ENCODE measurements at places on chromosomes 2 and 18.

DNA sequence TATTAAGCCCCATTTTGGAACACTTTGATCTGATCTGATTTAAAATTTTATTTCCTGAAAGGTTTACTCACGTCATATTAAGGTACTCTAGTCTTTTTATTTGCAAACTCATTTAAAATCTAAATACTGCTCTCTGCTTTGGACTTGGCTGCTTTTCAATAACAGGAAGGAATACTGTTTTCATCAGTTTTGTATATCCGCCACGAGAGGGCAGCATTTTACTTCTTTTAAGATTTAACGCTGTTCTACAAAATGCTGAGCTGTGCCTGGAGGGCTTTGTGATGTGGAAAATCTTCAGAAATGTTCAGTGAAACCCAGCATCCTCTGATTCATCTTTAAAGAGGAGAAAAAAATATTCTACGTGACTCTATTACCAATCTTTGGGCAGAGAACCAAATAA lies 37.5 kb upstream of the SLC38A11 start:
- peak; percentile 69 for DNase-seq

GRCh38 chr2:127149384-127149783 lies 42.4 kb upstream of the BIN1 start:
- DNase-seq: peak; percentile 66

DNA sequence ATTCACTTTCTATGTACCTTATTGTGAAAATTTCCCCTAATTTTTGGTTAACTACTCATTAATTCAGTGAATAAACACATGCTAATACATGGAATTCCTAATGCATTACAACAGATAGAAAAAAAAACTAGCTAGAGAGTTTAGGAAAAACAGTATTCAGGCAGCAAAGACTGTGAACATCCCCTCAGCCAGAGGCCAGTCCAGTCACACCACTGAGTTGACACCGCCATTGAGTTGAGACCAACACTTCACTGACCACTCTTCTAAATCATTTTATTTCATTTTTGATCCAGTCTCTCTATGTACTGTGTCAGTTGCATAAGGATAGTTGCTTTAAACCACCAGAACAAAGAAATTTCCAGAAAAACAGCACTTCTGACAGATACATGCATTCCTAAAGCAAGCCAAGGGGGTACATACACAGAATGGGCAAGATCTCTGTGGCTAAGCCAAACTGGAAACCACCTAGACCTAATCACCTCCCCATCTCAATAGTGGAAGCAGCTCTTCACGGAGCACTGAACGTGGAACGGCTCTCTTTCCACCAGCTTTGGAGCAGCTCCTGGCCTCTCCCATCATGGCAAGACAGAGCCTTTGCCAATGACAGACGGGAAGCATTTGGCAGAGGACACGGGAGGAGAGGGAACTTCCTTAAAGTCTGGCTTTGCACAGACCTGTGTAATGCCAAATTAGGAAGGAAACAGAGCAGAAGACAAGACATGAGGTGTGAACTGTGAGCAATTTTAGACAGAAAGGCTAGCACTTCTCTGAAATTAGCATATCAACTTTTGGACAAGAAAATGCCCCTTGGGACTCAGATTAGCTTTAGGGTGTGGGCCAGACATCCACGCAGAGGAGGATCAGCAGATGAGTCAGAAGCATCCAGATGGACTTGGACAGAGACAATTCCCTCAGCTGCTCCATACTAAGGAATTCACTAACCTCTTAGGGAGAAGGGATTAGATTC lies 36.4 kb downstream of the CACNB4 start:
- peak; percentile 7 for DNase-seq

- peak; percentile 55 for DNase-seq
Observed at GRCh38 chr18:9365406-9365805, 30.8 kb downstream of the TWSG1 start.

GRCh38 chr2:189516546-189516945 lies 64.0 kb downstream of the SLC40A1 start:
- no peak for DNase-seq

DNA sequence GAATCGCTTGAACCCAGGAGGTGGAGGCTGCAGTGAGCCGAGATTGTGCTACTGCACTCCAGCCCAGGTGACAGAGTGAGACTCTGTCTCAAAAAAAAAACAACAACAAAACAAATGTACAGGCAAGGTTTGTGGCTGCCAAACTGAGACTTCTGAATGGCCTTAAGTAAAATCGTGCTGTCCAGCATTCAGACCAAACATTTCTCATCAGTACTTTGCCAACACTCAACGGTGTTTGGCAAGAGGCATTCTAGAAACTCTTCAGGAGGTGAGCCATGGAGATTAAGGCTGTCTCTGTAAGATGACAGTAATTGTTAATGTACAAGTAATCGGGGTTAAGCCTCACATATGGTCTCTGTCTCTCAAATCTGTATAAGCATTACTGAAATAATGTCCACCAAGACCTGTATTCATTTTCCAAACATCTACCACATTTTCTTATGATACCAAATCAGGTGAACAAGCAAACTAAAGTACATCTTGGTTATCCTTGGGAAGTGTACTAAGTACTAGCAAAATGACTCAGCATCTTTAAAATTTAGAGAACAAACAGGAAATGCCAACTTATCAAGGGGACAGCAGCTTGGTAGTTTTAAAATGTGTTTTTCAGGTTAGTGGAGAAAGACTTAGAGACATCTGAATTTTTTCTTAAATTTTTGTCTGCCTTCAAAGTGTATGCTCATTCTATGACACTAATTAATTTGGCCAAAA lies 29.3 kb downstream of the SERPINE2 start:
- DNase-seq: no peak

DNA sequence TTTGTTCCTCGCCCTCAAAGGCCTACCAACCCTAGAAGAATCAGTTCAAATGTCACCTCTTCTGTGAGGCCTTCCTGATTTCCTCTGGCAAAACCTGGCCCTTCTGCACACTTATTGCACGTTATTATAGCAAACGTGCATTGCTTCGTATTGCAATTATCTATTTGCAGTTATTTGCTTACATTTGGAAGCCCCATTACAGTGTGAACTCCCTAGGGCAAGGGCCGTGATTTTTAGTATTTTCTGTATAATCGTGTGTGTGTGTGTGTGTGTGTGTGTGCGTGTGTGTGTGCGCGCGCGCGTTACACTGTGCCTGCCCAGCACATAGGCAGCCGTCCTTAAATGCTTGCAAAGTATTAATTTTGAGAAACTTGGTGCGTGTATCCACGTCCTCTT lies 460 bp upstream of the SEMA4F start:
- no peak for DNase-seq

- DNase-seq: no peak
Observed at GRCh38 chr18:66136039-66136438, 385.2 kb downstream of the CDH7 start.

DNA sequence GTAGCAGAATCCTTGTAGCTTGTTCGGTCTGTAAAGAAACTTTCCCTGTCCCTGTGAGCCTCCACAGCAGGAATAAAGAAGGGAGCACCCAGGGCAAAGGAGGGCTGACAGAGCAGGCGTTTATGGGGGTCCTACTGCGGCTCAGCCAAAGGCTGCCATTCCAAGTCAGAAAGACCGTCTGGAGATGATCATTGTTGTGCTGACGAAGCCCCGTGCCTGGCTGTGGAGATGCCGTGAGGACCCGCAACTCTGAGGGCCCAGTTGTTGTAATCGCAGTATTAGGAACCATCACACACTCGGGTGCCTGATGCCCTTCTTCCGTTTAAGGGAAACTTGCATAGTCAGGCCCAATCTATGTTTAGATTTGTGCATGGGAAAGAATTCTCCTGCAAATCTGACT lies 16.9 kb upstream of the VWA3B start:
- no peak for DNase-seq

- no peak for DNase-seq
Observed at GRCh38 chr18:59865241-59865986, 34.4 kb upstream of the PMAIP1 start.

DNA sequence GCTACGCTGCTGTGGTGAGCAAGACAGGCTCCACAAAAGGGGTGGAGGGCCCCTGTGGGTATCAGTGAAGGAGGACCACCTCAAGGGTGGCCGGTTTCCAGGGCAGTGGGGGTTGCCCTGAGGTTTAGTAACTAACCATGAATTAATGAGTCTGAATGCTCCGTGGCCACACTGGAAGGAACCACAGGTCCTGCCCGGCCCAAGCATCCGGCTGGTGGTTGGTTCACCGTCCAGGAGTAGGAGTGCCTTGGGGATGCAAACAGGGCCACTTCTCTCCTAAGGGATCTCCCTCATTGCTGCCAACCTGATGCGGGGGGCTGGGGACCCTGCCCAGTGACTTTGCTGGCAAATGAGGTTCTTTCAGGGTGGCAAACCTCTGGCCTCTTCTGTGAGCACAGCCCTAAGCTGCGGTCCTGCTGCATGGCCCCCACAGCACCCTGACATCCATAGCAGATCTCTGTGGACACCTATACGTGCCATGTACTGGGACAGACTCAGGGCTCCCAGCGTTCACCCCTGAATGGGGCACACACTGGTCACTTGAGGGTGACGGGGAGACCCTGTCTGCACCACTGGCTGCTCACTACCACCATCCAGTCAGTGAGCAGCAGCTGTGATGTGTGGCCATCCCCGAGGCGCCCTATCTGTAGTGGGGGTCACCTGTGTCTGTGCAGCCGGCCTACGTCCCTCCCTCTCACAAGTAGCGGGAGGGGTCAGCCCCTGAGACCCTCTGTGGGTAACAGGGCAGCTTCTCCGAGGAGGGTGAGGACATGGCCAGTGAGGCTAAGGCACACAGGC lies 41.6 kb downstream of the HS6ST1 start:
- DNase-seq: no peak

GRCh38 chr2:115460008-115460407 lies 1017.6 kb downstream of the DPP10 start:
- no peak for DNase-seq

GRCh38 chr2:161898633-161899032 lies 175.4 kb downstream of the DPP4 start:
- no peak for DNase-seq

DNA sequence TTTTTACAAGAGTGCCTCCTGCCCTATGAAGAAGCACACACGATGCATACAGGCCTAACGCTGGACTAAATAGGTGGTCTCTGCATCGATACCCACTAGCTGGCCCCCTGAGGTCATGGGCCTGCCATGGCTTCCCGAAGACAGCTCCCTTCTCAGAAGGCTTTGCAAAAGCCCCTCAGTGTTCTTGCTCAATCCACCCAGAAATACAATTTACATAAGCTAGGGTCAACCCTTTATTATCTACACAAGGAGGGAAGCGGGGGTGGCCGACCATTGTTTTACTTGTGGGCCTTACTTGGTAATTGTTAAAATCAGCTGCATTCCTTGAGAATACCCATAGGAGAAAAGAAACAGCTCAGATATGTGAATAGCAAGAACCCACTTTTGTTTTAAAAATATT lies 28.5 kb downstream of the UXS1 start:
- DNase-seq: no peak

DNA sequence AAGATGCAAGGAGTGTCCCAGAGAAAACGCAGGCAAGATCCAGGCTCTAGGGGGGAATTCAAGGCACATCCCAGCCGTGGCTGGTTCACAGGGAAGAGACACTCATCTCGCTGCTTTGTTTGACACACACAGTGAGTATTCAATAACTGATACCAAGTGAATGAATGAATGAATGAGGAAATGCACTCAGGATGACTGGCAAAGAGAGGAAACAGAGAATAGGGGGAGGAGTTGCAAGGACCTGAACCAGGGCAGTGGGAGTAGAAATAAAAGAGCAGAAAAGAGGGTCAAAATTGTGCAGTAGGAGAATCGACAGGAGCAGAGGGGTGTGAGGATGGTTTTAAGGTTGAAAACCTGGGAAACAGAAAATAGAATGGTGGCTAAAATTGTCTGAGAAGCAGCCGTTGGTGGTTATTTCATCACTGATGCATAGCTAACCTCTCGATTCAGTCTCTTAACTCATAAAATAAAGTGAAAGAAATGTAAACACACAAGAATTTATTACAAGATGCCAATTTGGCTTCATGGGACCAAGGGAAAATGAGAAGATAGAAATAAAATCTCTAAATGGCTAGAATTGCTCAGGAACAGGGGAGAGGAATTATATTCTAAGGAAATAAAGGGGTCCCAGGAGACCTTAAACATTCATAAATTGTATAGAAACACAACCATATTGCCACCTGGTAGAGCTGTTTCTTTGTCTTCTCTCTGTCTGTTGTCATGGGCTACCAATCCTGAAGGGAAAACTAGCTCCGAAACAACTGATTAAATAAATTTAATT lies 63.9 kb upstream of the PHLPP1 start:
- DNase-seq: no peak

DNA sequence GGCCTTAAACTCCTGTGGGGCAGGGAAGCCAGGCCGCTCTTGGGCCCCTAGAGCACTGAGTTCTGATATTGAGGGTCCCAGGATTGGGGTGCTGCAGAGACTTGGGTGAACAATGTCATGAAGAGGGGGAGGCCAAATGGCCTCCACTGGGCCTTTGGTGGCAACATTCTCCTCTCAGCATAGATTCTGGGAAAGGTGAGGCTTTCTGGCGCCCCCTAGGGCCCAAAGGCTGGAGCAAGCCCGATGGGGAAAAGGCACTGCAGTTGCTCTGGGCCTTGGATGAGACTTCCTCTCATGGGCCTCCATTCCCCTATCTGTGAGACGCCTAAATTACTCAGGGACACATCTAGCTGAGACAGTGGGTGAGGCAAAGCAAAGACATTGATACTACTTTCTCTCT lies 84.8 kb downstream of the ACAA2 start:
- DNase-seq: peak; percentile 63

DNA sequence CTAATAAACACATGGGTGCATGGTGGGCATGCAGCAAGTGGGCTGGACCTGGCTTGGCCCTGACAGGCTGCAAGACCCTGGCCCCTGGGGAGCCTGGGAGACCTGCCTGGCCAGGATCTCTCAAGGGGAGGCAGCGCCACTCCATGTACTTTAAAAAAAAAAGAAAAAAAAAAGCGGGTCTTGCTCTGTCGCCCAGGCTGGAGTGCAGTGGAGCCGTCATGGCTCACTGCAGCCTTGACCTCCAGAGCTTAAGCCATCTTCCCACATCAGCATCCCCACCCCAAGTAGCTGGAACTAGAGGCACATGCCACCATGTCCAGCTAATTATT lies 29.5 kb upstream of the SEMA4C start:
- no peak for DNase-seq

GRCh38 chr2:219644801-219645480 lies 17.5 kb downstream of the SLC4A3 start:
- no peak for DNase-seq

- no peak for DNase-seq
Observed at GRCh38 chr2:209314653-209315052, 109.2 kb upstream of the MAP2 start.

DNA sequence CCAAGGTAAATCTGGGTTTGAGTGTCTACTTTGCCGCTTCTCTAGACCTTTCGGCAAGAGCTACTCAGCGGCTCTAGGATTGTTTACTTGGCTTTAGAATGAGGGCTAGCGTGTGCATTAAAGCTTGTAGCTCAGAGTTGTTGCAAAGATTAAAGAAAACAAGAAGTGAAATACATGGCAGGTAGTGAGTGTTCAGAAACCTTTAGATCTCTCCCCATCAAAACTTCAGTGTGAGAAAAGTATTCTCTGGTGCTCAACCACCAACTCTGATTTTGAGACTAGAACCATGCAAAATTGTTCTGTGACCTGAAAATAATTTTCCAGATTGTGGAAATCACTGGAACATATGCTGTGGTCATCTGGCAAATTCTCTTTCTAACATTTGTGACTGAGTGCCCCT lies 512.0 kb downstream of the CMPK2 start:
- DNase-seq: no peak

All from Daoy (cell line).